Anterior cingulate cortex (tissue), 58 donors: ENCODE measurements at places on chromosomes 2 and 18.

DNA sequence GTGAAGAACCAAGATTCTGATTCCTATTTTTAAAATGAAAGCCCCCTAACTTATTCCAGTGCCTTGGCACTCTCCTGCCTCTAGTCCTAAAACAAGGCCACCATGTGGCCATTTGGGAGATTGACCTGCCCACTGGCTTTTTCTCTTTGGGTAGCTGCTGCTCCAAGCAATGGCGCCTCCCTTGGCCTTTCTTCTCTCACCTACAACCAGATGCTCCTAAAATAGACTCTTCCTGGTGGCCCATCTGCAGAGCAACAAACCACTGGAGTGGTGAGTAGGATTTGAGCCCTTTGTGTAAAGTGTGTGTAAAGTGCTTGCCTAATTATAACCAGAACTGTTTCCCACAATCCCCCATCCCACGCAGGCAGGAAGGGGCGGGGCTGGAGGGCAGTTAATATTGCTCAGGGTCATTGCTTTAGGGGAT, 114.2 kb downstream of the FHOD3 start:
- no peak for DNase-seq

DNA sequence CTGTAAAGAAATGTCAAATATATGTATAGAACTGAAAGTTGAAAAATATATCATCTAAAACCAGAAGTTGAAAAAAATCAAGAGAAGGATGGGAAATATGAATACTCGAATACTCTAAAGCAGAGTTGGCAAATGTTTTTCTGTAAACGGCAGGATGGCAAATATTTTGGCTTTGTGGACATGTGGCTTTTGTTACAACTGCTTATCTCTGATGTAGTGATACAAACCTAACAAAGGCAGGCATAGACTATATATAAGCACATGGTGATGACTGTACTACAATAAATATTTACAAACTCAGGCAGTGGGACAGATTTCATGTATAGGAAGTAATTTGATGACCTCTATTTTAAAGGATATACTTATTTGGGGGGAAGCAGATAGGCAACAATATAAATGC, 224.6 kb upstream of the LRRTM4 start:
- no peak for DNase-seq

DNA sequence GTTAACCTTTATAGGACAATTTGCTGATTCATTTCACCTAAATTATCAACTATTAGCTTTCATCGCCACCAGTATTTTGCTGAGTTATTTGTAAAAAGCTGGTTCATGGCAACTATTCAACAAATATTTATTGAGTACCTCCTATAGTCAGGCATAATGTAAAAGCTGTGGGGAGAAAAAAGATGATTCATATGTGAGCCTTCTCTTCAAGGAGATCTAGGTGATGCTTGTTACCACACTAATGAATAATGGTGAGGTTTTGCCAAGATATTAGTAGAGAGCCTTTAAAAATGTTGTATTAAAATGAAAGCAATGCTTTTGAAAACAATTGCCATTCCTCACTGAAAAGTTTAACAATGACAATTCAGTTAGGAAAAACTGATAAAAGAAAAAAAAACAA, 187.8 kb downstream of the ANKRD44 start:
- DNase-seq = no peak

- no peak for DNase-seq
These were observed 4.5 kb upstream of the ATL2 start for GRCh38 chr2:38381381-38382143.

- DNase-seq = no peak
These were observed 32.3 kb downstream of the CARF start for GRCh38 chr2:202944408-202944807.

DNA sequence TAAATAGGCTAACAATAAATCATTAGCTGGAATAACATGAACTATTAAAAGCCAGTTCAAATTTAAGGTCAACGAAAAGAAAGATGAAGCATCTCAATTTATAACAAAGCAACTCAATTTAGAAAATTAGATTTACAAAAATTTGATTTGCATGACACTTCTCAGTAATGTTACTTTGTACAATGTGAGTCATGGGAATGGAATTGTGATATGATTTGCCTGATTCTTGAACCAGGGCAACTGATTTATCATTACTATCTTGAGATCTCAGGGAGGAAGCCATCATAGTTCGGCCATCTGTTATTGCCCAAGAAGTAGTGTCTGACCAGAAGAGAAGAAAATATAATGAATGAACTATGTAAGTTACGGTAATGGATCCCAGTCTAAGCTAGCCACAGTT, 193.1 kb downstream of the RIT2 start:
- DNase-seq = no peak

DNA sequence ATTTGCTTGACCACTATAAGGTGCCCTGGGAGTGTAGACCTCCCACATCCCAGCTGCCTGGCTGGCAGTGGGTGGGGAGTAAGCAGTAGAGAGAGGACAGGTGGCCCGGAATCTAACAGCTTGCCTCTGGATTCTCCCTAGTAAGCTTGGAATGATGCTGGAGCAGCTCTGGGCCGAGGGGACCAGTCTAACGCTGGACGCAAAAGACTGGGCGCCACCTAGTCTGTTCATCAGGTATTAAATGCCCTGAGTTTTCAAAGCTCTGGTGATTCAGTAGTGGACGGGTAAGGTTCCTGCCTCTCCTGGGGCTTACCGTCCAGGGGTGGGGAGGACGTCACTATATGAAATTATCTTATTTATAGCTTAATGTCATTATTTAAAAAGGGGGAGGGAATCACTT, 648 bp upstream of the LYPD6B start:
- no peak for DNase-seq

GRCh38 chr18:362311-363290, 94.8 kb upstream of the THOC1 start:
- no peak for DNase-seq

- no peak for DNase-seq
These were observed 68.4 kb upstream of the PPP1CB start for GRCh38 chr2:28683100-28683706.

GRCh38 chr2:96768083-96768561, 7.4 kb downstream of the CNNM4 start:
- no peak for DNase-seq

DNA sequence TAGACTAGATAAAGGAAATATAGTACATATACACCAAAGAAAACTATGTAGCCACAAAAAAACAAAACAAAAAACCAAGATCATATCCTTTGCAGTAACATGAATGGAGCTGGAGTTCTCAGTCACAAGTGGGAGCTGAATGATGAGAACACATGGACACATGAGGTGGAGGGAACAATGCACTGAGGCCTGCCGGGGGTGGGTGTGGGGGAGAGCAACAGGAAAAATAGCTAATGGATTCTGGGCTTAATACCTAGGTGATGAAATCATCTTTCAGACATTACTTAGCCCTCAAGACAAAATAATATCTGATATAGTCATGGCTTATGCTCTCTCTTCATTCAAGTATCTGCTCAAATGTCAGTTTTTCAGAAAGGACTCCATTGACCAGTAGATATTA, 930.6 kb downstream of the LRP1B start:
- no peak for DNase-seq

DNA sequence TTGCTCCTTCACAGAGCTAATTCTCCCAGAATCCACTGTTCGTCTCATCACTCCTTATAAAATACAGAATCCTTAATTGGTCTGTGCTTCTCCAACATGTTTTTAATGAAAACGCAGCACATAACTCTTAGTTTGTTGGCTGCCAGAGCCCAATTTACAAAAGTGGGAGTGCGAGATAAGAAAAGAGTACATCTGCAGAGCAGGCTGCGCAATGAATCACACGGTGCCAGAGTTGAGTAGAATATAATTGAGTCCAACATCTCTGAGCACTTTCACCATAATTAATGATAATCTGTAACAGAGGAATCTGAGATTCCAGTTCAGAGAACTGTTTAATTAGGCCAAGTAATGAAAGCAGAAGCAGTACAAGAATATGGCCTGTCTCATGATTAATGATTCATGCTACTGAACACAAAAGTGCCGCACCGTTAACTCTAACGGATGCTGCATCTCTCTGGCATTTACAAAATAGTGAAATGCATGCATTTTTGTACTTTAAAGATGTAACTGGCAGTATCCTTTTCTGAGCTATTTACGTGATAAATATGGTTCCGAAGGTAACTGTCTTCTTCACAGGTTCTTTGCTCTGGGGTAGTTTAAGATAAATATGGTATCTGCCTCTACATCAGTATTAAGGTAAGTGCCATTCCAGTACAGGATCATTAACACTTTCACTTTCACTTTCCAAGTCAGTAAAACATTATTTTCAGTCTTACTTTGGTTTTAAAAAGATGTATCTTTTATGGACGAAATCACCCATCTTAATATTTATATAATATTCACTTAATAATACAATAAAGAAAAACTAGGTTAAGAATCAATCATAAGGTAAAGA, 785.6 kb downstream of the NR4A2 start:
- DNase-seq = no peak

DNA sequence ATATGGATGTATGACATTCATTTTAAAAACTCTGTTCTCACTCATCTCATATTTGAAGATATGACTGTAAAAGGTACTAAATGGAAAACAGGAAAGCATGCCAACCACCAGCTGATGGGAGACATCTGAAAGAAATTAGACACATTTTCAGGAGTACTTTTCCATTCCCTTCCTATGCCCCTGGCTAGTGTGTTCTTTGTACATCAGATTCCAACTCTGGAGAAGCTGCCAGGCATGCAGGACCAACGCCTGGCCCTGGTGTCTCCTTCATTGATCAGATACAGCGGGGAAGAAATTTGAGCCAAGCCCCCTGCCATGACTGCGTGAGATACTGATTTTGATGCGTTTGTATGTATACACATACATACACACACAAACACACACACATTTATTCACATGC, 599.0 kb upstream of the SYT4 start:
- no peak for DNase-seq

GRCh38 chr2:237444071-237444470, 30.1 kb upstream of the COL6A3 start:
- DNase-seq = no peak

GRCh38 chr2:28610583-28611201, 114.8 kb downstream of the PLB1 start:
- no peak for DNase-seq

DNA sequence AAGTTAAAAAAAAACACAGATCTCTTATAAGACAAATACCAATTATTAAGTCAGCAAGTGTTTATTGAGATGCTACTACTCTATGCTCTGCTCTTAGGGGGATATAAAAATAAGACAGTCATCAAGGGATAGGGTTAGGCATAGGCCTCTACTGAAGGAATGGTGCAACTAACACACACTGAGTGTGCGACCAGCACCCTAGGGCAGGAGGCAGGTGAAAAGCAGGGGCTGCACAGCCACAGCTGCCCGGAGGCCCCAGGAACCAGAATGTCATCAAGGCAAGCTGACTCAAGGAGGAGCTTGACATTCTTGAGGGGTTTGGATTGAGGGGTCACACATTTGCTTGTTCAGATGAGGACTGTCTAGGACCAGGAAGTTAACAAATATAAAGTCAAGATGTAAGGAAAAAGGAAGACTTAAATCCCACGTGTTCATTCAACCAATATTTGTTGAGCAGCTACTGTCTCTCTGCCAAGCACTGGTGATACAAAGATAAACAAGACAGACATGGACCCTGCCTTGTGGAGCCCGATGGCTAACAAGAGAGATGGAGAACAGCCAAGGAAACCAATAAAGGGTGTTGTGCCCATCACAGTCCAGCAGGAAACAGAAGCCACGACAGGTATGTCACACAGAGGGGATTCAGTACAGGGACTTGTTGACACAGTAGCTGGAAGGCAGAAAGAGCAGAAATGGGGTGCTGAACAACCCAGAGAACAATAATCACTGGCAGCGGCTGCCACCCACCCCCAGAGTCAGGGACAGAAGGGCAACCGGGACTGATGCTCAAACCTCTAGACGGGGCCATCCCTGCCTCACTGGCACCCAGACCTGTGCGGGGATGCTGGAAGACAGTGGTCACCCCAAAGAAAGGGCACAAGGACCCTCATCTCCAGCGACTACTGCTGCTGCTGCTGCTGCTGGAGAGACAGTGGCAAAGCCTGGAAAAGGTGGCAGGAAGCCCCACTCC, 45.8 kb upstream of the MAL start:
- DNase-seq = no peak

DNA sequence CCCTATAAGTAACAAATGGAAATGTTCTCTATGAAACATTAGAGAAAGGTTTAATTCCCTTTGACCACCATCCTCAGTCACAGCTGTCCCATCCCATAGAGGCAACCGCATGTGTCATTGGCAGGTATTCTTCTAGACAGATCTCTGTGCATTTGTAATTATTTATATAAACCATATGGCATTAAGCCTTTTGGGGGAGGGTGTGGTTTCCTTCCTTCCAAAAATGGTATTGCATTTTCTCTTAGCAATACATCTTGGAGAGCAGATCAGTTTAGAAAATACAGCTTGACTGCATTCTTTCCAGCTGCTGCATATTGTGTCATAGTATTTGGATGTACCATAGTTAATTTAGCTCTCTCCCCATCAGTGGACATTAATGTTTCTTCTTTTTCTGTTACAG, 57.7 kb downstream of the LCLAT1 start:
- DNase-seq = no peak

DNA sequence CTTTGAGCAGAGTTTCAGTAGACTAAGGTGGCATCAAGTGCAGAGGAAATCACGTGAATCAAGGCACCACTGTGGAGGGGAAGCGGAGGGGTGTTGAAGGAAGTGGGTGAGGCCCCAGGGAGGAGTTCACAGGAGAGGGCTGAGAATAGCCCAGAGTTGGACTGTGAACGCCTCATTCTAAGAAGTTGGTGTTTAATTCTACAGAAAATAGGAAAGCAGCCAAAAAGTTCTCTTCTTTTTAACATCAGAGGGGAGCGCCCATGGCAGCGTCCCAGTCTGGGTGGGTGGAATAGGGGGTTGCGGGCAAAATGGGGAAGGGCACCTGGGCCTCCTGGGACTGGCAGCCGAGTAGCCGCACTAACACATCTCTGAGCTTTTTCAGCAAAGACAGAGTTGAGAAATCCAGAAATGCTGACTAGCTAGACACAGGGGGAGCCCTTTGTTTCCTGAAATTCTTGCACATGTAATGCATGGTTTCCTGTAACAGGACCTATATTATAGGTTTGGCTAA, 97.0 kb downstream of the NEB start:
- no peak for DNase-seq
